GM23338 (cell line): ENCODE measurements at places on chromosomes 1 and 21. TPM values are rescaled to one million over a fixed set of nuclear protein-coding genes. Genes with fewer than 3 reads are reported as not detected.

RIPPLY3 gene
- 2.8 and 3.1 TPM in 2 replicates for polyA plus RNA-seq

TMEM51 gene
- polyA plus RNA-seq = 4.0 and 4.7 TPM in 2 replicates

GJB4 gene
- not detected in 2 replicates for polyA plus RNA-seq

BACE2 gene
- 3.5 and 4.1 TPM in 2 replicates for polyA plus RNA-seq

MIA3 gene
- 33.4 and 40.0 TPM in 2 replicates for polyA plus RNA-seq

CELA3B gene
- not detected in 2 replicates for polyA plus RNA-seq

B3GALT2 gene
- polyA plus RNA-seq = 0.82 and 1.2 TPM in 2 replicates

MARK1 gene
- polyA plus RNA-seq = 9.7 and 11.1 TPM in 2 replicates

MYBPHL gene
- polyA plus RNA-seq = 0.68 TPM in 1 of 2 replicates, not detected in the other

TACSTD2 gene
- polyA plus RNA-seq = 0.77 and 0.86 TPM in 2 replicates

FAM177B gene
- polyA plus RNA-seq = not detected in 2 replicates

CITED4 gene
- 2.9 and 7.7 TPM in 2 replicates for polyA plus RNA-seq

RGS13 gene
- not detected in 2 replicates for polyA plus RNA-seq

RGS8 gene
- 0.06 and 0.10 TPM in 2 replicates for polyA plus RNA-seq

DAB1 gene
- polyA plus RNA-seq = 9.5 and 12.8 TPM in 2 replicates

FMO3 gene
- polyA plus RNA-seq = 0.26 TPM in 1 of 2 replicates, not detected in the other

MTR gene
- polyA plus RNA-seq = 6.3 and 6.4 TPM in 2 replicates

TIAM1 gene
- polyA plus RNA-seq = 18.4 and 18.5 TPM in 2 replicates

NPPA gene
- 0.29 TPM in 1 of 2 replicates, not detected in the other for polyA plus RNA-seq

SZRD1 gene
- 32.5 and 33.6 TPM in 2 replicates for polyA plus RNA-seq

PCSK9 gene
- polyA plus RNA-seq = 77.6 and 78.0 TPM in 2 replicates

CFHR1 gene
- not detected in 2 replicates for polyA plus RNA-seq

PRDM16 gene
- polyA plus RNA-seq = 0.16 TPM in 2 replicates

RERE gene
- 148 and 166 TPM in 2 replicates for polyA plus RNA-seq

ZFYVE9 gene
- 5.4 and 6.2 TPM in 2 replicates for polyA plus RNA-seq

VHLL gene
- not detected in 2 replicates for polyA plus RNA-seq

PRAMEF27 gene
- polyA plus RNA-seq = not detected in 2 replicates

OR2L5 gene
- not detected in 2 replicates for polyA plus RNA-seq
